ENCODE measurements at places on chromosomes 12 and 14.

DNA sequence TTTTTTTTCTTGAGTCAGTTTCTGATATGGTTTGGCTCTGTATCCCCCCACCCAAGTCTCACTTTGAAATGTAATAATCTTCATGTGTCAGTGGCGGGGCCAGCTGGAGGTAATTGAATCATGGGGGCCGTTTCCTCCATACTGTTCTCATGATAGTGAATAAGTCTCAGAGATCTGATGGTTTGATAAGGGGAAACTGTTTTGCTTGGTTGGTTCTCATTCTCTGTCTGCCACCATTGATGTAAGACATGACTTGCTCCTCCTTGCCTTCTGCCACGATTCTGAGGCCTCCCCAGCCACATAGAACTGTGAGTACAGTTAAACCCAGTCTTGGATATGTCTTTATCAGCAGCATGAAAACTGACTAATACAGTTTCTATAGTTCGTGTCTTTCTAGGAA, 42.9 kb downstream of the WNK1 start:
- no peak for DNase-seq

GRCh38 chr14:104558231-104559027, 21.1 kb upstream of the C14orf180 start:
- DNase-seq, result peak; percentile 55

DNA sequence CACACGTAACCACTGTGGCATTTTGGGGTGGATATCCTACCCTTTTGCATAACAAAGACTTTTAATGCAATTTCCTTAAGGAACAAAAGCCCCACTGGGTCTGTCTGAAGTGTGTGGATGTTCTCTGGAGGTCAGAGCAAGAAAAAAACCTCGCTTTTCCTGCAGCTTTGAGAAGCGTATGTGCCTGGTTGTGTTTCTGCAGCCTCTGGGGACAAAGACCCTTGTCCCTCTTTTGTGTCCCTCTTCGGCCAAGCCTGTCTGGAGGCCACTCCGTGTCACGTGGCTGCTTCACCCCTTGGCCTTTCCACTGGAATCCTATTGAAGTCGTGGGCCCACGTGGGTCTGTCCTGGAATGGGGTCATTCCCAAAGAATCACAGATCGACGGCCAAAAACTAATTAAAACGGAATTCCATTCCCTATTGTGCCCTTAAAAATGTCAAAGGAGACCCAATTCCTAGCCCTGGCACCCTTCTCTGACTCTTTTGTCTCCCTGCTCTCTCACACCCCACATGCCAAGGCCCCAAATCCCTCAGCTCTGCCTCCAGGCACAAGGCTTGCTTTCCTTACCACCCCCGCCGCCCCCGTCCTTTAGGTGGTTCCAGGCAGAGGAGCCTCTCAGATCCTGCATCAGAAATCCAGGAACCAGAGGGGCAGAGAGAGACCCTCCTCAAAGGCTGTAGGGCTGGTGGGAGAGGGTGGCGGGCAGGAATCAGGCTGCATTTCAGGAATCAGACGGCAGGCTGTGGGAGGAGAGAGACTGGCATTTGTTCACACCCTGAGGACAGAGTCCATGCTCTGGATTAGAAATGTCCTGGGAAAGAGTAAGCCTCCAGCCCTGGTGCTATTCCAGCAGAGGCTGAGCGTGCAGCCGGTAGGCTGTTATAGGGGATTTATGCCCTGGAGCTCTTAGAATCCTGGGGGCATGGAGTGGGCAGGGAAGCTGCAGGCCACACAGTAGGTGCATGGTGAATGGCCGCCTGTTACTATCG, 12.6 kb upstream of the CYP46A1 start:
- no peak for DNase-seq

DNA sequence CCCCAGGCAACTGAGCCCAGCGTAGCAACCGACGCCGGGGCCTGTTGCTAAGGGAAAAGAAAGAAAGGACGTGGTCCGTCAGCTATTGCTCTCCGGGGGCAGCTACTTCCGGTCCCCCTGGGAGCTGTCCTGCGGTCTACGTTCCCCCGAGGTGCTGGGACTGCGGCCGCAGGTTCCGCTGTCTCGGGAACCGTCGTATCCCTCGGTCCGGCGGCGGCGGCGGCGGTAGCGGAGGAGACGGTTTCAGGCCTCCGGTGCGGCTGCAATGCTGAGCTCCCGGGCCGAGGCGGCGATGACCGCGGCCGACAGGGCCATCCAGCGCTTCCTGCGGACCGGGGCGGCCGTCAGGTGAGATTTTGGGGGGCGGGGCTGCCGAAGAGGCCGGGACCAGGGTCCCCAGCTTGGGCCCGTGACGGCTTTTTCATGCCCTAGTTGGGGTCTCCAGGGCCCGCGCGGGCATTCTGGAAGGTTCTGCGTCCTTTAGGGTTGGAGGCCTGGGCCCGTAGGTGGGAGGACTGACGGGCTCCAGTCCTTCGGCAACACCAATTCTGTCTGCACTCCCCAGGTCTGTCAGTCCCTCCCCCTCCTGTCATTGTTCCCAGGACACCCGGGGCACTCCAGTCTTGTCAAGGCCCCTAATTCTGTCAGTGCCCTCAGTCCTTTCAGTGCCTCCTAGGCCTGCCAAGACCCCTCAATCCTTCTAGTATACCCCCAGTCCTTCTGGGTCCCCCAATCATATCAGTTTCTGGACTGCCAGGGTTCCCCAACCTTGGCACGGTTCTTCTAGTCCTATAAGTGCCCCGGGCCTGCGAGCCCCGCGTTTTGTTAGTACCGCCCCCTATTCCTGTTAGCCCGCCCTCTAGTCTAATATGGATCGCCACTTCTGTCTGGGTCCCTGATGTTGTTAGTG, at the start of gene USP30:
Gene USP30 (plus strand): TSS at position 163 of the 910 bp plus-strand sequence. CDS start 103 bp downstream, at position 266.
- DNase-seq, result peak; percentile 88

GRCh38 chr12:130070126-130070611, 92.1 kb upstream of the FZD10 start:
- peak; percentile 39 for DNase-seq

DNA sequence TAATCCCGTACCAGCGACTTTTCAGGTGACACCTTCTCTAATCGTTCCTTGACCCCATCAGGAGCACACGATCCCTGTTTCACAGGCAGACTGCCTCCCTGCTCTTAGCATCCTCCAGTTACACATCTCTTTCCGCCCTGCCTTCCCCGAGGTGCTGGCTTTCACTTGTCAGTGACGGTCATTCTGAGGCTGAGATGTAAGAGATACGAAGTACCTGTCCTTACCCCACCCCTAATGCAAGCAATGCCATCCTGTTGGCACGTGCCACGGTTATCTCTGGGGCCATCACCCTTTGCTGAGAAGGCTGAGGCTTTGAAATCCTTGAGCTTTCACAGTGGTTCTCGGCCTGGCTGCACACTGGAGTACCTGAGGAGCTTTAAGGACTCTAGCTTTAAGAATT, 24.4 kb downstream of the B4GALNT3 start:
- no peak for DNase-seq

DNA sequence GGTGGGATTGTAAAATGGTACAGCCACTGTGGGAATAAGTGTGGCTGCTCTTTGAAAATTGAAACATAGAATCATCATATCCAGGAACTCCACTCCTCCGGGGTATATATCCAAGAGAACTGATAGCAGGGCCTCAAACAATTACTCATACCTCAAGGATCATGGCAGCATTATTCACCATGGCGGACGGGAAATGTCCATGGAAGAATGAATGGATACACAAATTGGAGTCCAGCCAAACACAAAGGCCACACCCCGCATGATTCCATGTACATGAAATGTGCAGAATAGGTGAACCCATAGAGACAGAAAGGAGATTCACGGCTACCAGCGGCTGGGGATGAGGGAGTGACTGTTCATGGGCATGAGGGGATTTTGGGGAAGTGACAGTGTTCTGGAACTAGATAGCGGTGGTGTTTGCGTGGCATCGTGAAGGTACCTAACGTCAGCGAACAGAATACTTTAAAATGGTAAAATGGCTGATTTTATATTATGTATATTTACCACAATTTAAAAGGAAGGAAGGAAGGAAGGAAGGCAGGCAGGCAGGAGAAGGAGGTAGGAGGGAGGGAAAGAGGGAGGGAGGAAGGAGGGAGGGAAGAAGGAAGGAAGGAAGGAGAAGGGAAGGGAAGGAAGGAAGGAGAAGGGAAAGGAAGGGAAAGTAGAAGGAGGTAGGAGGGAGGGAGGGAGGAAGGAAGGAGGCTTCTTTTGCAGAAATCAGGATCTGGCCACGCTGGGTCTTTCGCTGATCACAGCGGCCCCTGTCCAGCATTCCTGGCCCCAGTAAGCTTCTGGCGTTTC, 14.1 kb upstream of the NCOR2 start:
- DNase-seq, result no peak

DNA sequence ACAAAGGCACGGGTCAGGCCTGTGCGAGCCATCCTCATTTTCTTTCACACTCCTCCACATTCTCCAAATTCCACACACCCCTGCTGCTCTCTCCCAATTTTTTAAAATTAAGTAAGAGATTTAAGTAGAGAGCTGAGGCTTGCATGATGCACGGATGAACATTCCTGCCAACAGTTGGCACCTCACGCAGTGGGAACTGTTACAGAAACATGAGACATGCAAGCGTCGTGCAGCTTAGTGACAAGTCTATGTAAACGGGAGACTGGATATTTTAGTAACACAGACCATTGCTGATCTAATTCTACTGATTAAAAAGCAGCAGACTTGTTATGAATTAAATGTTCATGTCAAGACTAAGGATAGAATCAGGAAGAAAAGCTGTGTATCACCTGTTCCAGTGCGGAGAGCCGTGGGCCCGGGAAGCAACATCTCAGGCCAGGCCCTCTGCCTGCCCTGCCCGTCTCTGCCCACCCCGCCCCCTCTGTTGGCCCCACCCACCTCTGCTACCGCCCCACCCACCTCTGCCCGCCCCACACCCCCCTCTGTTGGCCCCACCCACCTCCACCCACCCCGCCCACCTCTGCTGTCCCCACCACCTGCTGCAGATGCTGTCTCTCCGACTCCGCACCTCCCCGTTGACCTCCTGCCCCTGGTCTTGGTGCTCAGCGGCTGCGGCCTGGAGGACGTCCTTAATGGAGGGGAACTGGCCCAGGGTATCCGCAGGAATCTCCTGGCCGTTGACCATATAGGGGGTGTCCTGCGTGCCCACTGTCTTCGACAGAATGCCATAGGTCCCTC, 21.2 kb downstream of the GOLGA3 start:
- DNase-seq, result no peak

- no peak for DNase-seq
Measured at GRCh38 chr12:101920906-101921305, 43.5 kb downstream of the DRAM1 start.

GRCh38 chr12:43805860-43806736, at the start of gene TWF1:
TWF1 (minus strand) TSS chr12:43806317; CDS start chr12:43806245, 72 bp downstream.
- DNase-seq, result peak; percentile 95

Data from posterior cingulate gyrus (tissue), 11 donors.